ENCODE measurements at places on chromosomes 6 and 20.

GRCh38 chr6:107820338-107821261 lies 3.5 kb downstream of the SCML4 start:
- DNase-seq: no peak

DNA sequence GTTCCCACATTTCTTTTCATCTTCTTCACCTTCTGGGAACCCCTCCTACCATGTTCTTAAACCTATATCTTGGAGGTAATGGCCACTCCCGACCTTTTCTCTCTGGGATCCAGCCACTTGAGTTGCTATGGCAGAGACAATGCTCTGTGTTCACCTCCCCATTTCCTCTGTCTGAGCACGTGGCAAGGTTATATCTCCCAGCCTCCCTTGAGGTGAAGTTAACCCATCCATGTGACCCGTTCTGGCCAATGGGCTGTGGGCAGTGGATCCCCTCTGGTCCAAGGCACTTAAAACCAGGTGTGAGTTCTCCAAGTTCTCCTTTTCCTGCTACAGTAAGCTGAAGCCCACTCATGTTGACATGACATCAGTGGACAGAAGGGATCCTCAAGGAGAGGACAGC lies 261.4 kb downstream of the LRFN2 start:
- no peak for DNase-seq

DNA sequence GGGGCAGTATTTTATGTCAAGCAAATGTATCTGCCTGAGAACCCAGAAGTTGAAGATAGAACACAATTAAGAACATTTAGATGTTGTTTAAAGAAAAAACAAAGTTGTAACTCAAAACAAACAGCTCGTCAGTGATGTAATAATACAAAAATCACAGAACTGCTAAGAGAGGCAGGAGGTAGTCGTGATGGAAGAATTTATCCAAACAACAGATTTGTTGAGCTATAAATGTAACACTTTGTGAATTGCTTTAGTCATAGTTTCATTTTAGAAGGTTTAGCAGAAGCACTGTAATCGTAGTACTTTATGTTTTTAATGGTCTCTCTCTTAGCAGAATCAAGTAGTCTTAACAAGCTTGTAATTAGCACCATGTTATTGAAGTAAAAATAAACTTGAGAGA lies 73.6 kb downstream of the SCAF8 start:
- no peak for DNase-seq

DNA sequence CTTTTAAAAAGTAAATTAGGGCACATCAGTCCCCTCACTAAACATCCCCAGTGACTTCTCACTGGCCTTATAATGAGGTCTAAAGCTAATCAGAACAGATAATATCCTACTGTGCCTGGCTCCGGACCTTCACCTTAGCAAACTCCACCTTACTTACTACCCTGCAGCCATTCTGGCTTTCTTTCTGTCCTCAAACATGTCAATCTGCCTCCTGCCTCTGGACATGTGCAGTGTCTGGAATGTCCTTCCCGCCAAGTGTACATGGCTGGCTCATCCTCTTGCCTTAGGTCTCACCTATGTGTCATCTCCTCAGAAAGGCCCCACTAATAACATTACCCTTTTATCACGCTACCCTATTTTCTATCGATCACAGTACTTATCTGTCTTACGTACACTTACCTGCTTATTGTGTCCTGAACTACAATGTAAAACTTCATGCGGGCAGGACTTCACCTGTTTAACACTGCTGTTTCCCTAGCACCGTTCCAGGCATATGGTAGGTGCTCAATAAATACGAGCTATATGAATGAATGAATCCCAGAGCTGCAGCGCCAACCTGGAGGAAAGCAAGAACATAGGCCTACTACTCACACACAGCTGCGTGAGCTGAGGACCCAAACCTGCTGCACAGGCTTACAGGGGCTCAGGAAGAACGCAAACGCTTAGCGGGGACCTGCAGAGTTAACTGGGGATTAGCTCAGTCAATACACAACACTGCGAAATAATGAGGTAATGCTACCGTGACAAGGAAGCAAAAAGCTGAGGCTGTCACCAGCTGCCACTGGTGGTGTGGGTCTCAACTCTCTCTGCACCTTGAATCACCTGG lies 991 bp downstream of the UQCC2 start:
- no peak for DNase-seq

- DNase-seq: no peak
Observed at GRCh38 chr6:64185621-64186020, 550.0 kb downstream of the PHF3 start.

GRCh38 chr20:611843-612185 lies 1.7 kb upstream of the TCF15 start:
- DNase-seq: no peak

- DNase-seq: no peak
Observed at GRCh38 chr6:119727504-119728219, 378.1 kb upstream of the MAN1A1 start.

DNA sequence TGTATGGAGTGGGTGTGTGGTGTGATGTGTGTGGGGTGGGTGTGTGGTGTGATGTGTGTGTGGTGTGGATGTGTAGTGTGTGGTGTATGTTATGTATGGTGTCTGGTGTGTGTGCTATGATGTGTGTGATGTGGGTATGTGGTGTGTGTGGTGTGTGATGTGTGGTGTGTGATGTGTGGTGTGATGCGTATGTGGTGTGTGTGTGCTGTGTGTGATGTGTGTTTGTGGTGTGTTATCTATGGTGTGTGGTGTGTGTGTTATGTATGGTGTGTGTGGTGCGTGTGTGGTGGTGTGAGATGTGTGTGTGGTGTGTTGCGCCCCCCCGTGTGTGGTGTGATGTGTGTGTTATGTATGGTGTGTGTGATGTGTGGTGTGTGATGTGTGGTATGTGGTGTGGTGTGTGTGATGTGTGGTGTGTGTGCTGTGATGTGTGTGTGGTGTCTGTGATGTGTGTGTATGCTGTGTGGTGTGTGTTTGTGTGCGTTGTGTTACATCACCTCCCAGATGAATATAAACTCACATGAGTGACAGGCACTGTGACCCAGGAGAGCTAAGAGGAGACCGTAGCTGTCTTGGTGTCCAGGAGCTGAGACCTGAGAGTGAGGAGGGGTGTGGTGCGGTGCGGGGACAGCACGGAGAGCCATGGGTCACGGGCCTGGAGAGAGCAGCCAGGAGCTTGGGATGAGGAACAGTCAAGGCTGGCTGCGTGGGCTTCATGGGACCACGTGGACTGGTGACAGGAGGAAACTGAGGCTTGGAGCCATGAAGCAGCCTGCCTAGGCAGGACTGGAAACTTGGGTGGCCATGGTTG lies 8.8 kb downstream of the DLGAP4 start:
- no peak for DNase-seq

GRCh38 chr6:142416179-142416578 lies 114.4 kb downstream of the ADGRG6 start:
- DNase-seq: no peak

GRCh38 chr6:147437615-147438014 lies 70.9 kb upstream of the SAMD5 start:
- DNase-seq: no peak

- DNase-seq: no peak
Observed at GRCh38 chr6:10723567-10723881, 654 bp downstream of the TMEM14C start.

DNA sequence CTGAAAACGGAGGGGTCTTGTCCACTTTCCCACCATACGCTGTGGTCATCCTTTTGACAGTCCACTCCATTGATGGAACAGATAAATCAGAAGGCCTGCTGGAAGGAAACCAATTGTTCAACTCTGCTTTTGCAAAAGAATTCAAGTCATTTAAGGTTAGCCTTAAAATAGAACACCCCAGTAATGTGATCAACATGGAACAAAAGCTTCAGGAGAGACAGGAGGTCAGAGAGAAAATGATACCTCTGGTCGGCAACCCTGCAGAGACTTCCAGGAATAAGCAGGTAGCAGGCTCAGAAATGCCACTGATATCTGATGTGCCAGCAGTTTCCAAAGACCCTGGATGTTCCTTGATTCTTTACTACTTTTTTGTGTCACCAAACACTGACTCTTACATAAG lies 39.6 kb upstream of the SHLD1 start:
- DNase-seq: no peak

DNA sequence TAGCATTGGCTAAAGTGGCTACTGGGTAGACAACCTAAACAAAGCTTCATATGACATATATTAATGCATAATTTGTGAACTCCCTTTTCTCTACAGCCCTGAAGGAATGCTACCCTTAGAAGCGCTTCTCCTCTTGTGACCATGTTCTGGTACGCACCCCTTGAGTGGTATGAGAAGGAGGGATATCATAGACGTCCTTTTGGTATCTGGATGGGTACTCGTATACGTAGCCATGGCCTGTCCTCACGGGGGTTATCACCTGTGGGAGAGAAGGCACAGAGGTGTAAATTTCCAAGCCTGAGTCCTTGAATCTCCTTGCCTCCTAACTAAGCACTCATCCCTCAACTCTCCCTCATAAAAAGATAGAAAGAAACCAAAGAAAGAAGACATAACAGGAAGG lies 39.0 kb downstream of the NEDD9 start:
- DNase-seq: no peak

DNA sequence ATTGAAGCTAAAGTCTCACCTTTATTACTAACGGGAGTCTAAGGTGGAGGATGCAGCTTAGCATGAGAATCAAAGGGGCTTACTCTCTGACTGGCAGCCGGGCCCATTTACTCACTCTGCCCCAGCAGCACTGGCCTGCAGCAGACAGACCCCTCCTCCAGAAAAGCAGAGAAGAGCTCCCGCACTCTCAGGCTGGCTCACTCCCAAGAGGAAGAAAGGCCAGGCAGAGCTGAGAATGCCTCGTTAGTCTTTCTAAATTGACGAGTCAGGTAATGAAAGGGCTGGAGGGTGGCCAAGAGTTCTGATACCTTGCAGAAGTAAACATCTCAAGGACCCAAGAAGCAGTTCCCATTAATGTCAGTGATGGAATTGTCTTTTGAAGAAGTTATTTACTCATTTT lies 44.5 kb upstream of the IL20RA start:
- DNase-seq: no peak

All from stimulated activated CD4-positive, alpha-beta T cell treated with anti-CD3 and anti-CD28 coated beads, Interleukin-15, amount 100 ng/mL, for 1 hour (primary cell).